Inflammatory macrophage (primary cell): ENCODE measurements at places on chromosomes 3 and 15.

- no peak for DNase-seq
Measured at GRCh38 chr3:138461896-138462295, 27.5 kb downstream of the ESYT3 start.

DNA sequence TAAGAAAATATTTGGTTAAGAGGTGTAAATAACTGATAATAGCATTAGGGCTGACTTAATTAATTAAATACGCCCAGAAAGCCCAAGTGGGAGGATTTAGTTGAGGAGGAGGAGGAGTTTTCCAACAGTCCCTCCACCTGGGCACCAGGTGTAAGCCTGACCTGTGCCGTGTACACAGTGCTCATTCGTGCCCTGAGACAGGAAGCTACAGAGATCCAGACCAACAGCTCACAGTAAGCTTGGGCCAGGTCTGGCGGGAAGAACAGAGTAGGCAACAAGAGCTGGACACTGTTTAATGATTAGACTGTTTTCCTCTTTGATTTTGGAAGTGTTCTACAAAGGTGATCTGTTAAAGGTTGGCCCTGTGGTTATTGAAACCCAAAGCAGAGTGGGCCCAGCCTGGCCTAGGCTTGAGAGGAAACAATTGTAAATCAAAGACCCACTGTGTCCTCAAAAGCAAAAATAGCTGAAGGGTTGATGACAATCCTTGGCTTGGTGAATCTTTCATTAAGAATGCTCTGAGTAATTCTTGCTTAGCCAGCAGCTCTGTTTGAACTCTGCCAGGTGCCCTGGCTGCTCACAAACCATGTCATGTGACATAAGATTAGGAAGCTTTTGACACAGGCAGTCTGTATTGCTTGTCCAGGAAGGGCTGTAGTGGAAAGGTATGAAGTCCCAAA lies 13.8 kb downstream of the SQOR start:
- no peak for DNase-seq

GRCh38 chr3:27423463-27423862 lies 54.3 kb upstream of the NEK10 start:
- no peak for DNase-seq

DNA sequence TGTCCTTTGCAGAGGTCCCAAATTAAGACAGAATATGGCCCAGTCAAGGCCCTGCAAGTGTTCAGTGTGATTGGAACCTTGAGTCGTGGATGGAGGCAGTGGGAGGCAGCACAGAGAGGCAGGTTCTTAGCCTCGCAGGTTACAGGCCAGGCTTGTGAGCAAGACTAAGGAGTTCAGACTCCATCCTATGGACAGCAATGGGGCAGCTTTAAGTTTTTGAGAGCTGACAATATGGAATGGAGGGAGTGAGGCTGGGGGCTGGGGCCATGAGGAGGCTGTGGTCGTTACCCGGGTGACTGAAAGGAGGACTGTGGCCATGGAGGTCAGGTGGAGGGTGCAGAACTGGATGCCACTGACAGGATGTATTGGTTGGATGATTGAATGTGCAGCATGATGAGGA lies 74.1 kb upstream of the PRR23C start:
- no peak for DNase-seq

DNA sequence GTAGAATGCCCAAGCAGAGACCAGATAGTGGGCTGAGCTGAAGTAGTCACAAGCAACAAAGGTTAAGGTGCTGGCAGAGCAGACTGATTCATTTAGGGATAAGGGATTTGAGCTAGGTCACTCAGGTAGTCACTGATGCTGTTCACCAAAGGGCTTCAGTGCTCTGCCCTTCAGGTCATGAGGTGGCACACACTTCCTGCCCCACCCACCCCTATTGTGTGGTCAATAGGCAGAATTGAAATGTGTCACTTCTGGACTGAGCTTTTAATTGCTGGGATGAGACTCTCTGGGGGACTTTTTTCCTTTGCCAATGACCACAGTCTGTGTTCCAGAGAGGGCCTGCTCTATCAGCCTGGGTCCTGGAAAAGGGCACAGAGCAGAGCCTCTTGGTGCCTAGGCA lies 2.9 kb upstream of the DIS3L start:
- no peak for DNase-seq

DNA sequence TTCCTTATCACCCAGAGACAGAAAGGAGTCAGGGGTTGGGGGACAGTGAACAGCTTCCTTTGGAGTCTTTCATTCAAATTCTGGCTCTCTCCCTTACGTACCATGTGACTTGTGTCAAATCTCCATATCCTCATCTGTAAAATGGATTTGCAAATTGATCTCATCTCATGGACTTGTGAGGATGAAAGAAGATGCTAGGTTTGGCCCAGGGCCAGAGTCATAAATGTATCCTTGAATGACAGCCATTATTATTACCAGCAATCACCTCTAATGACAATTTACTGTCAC lies 67.8 kb upstream of the POLG start:
- no peak for DNase-seq

DNA sequence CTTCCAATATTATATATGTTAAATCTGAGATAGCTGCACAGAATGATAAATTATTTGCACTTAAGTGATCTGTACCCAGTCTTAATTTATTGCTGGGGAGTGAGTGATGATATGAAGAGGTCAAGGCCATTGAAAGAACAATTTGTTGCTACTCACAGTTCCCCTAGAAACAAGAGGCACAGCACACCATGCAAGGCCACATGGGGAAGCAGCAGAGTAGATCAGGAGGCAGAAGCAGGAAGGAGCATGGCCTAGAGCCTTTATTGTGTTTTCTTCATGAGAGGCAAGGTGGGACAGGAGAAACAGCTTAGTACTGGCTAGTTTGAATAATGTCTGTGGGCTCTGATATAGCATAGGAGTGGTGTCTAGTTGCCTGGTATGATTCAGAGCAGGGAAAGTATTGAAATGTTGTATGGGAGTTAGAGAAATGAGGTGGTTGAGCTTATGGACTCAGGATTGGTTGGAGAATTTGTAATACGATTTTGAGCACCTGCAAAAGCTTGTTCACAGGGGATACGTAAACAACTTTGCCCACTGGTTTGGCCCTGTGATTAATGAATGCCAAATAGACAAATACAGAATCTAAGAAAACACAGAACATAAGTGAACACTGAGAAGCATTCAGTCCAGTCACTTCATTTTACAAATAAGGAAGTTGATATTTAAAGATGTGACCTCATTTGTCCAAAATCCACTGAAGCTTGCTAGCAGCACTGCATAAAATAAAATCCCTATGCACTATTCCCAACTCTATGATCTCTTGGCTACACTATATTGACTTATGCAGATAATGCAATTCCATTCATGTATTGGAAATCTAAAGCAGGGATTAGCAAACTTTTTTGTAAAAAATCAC lies 71.7 kb downstream of the TMCO5A start:
- DNase-seq: peak; percentile 77

DNA sequence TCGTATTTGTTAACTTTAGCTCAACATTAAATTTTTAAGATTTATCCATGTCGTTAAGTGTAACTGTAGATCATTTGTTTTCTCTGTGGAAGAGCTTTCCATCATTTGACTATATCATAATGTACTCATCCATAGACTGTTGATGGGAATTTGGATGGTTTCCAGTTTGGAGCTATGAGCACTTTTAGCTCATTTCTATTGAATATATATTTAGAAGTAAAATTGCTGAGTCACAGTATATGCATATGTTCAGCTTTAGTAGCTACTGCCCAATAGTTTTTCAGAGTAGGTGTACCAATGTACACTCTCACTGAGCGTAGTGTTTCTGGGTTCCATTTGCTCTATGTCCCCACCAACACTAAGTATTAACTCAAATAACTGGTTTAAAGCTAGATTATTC lies 263.0 kb downstream of the ULK4 start:
- DNase-seq: no peak

DNA sequence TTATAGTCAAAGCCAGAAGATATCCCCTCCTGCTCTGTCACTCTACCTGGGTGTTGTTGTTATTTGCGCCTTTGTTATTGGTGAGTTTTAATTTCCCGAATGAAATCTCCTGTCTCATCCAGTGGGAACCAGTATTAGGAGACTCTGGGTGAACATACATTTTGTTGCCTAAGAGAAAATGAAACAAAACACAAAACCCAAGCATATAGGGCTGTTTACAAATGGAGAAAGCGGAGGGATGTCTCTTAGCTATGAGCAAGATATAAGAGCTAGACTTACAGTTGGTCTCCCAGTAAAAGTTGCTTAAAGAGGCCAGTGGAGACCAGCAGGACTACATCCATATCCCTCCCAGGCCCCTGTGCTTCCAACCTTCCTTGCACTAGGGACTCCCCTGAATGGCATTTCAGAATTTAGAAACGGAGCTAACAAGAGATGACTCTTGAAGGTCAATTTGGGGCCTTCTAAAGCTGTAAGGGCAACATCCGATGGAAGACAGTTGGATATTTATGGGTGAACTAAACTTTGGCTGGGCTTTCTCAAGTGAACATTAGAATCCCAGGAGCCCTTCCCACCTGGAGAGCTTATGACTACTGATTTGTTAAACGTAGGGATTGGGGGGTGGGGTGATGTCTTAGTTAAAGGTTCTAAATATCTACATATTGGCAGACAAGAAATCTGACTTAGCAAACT lies 2.7 kb downstream of the EOMES start:
- no peak for DNase-seq

- no peak for DNase-seq
Measured at GRCh38 chr15:79090487-79091203, at the start of gene RASGRF1. Gene RASGRF1, minus strand, starts transcription at chr15:79090780. Its CDS starts 282 bp downstream, at chr15:79090498.

GRCh38 chr15:79436037-79436780 lies 4.1 kb downstream of the MINAR1 start:
- no peak for DNase-seq

DNA sequence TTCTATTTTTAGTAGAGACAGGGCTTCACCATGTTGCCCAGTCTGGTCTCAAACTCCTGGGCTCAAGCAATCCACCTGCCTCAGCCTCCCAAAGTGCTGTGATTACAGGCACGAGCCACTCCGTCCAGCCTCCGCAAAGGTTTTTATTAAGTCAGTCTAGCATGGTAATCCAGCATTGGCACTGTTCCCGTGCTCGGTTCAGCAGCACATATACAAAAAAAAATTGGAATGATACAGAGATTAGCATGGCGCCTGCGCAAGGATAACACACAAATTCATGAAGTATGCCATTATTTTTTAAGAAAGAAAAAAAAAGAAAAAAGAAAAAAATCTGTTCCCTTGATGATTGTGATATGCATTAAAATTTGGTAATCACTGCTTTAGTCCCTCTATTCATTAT lies 8.5 kb downstream of the CKMT1A start:
- DNase-seq: no peak

- no peak for DNase-seq
Measured at GRCh38 chr15:79132770-79133169, 42.2 kb upstream of the RASGRF1 start.

- DNase-seq: no peak
Measured at GRCh38 chr15:101242999-101243336, 8.9 kb downstream of the CHSY1 start.

- DNase-seq: no peak
Measured at GRCh38 chr3:55607844-55608243, 120.7 kb upstream of the WNT5A start.

DNA sequence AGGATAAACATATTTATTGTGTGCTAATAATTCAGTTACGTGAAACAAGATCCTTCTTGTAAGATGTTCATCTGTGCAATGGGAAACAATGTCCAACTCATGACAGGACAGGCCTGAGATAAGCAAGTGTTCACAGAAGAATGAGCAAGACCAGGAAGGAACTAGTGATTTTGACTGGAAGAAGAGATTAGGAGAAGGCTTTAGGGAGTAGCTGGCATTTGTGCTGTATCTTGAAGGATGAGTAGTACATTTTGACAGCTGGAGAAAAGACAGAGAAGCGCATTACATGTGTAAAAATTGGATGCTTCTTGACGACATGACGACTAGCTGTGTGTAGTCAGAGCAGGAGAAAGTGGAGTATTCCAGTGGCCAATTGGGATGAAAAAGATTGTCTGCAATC lies 48.4 kb downstream of the GBE1 start:
- DNase-seq: no peak

- no peak for DNase-seq
Measured at GRCh38 chr3:172624999-172625398, 85.9 kb downstream of the NCEH1 start.

DNA sequence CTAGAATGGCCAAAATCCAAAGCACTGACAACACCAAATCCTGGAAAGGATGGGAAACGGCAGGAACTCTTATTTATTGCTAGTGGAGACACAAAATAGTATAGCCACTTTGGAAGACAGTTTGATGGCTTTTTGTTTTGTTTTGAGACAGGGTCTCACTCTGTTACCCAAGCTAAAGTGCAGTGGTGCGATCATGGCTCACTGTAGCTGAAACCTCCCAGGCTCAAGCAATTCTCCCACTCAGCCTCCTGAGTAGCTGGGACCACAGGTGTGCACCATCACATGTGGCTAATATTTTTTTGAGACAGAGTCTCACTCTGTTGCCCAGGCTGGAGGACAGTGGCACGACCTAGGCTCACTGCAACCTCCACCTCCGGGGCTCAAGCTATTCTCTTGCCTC lies 27.3 kb upstream of the GPR160 start:
- no peak for DNase-seq

- DNase-seq: peak; percentile 60
Measured at GRCh38 chr15:48617619-48618018, 27.9 kb downstream of the FBN1 start.

GRCh38 chr15:70514251-70514650 lies 249.1 kb downstream of the UACA start:
- DNase-seq: peak; percentile 21

DNA sequence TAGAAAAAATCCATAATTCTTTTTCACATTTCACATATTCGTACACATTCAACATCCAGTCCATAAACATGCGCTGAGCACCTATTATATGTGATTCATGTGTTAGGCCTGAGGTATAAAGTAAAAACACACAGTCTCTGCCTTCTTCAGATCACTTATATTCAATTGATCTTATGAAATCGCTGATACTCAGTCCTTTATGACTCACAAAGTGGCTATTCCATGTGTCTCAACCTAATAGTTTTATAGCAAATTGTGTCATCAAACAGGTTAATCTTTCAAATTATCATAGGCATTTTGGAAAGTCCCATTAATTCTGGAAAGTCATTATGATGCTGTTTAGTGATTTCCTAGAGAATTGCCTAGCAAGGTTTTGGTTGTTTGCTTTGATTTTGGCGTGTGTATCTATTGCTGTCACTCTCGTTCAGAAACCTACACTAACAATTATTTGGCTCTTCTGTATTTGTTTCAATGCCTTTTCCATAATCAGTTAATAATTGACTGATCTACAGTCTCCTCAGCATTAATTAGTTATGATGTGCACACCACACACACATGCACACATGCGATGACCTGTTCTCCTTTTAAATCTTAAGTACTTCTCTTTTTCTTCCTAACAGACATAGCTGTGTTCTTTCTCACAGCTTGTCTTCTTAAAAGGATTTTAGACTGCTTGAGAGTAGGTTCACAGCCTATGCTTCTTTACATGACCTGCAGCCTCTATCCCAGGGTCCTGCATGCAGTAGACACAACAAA lies 353.1 kb downstream of the MECOM start:
- DNase-seq: no peak
